Left ventricle myocardium superior (tissue), 1 donor: ENCODE measurements at places on chromosomes 16 and 17. TPM values are rescaled to one million over a fixed set of nuclear protein-coding genes. Genes with fewer than 3 reads are reported as not detected.

Gene C1QTNF1
- total RNA-seq: 247 TPM

Gene RAB40C
- 11.4 TPM for total RNA-seq

Gene KCNG4
- total RNA-seq: not detected

Gene ENGASE
- total RNA-seq: 32.8 TPM

Gene PYDC1
- total RNA-seq: not detected

Gene SMPD3
- total RNA-seq: 1.2 TPM

Gene NLRC3
- 1.1 TPM for total RNA-seq

Gene UTS2R
- 2.1 TPM for total RNA-seq

Gene ADAMTS18
- total RNA-seq: not detected

Gene SOCS7
- total RNA-seq: 15.2 TPM

GRCh38 chr16:19524356-19524615 is 544 bp downstream of the CCP110 start:
- DNase-seq: no peak

GRCh38 chr16:26134588-26134987 is 442.8 kb downstream of the HS3ST4 start:
- DNase-seq: no peak

DNA sequence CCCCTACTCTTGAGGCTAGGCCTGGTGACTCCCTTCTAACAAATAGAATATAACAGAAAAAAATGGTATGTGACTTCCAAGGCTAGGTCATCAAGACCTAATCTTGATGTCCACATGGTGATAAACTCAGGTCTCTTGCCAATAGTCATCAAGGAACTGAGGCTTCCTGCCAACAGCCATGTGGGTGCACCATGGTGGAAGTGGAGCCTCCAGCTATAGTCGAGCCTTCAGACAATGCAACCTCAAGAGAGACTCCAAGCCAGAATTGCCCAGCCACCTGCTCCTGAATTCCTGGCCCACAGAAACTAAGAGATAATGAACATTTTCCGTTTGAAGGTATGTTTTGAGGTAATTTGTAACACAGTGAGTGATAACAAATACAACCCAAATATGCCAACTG is 55.9 kb upstream of the SREBF1 start:
- no peak for DNase-seq

DNA sequence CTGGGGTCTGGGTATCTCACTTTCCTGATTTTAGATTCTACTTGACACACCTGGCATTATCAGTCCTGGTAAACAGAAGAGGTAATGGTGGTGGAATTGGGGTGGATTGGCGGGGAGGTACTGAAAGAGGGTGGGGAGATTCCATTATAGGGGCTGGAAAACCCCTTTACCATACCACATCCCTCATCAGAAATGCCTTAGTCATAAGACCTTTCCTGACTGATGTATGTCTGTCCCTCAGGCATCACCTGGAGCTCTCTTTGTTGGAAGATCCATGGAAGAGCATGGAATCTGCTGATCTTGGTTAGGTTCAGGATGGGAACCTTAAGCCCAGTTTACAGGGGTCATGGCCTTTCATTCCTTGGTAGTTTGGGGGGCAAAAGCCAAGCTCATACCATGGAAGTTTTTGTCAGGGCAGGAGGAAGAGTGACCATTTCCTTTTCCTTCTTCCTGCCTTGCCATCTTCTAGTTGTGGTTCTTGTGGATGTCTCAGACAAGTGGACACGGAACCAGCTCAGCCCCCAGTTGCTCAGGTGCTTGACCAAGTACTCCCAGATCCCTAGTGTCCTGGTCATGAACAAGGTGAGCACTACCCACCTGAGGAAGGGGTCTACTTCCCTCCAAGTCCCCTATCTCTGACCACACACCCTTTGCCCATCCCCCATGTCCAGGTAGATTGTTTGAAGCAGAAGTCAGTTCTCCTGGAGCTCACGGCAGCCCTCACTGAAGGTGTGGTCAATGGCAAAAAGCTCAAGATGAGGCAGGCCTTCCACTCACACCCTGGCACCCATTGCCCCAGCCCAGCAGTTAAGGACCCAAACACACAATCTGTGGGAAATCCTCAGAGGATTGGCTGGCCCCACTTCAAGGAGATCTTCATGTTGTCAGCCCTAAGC is 3.3 kb downstream of the ERAL1 start:
- DNase-seq: peak; percentile 9

GRCh38 chr16:27724482-27725235 is 174.7 kb downstream of the KATNIP start:
- DNase-seq: peak; percentile 52

DNA sequence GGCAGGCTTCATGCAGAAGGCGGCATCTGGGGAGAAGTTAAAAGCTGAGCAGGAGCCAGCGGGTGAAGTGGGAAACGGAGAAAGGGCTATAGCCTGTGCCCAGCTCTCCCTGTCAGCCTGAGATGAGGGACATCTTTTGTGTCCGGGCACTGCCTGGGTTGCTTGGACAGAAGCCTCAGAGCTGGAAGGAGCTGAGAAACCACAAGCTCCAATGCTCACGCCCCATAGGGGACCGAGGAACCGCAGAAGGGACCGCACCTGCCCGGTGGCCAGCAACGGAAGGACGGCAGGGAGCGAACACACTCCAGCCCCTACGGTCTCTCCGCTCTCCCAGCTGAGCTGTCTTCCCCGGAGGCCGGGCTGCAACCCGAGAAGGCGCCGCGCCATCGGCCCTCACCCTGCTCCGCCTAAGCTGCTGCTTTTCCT is 175.8 kb downstream of the NPIPB11 start:
- no peak for DNase-seq

DNA sequence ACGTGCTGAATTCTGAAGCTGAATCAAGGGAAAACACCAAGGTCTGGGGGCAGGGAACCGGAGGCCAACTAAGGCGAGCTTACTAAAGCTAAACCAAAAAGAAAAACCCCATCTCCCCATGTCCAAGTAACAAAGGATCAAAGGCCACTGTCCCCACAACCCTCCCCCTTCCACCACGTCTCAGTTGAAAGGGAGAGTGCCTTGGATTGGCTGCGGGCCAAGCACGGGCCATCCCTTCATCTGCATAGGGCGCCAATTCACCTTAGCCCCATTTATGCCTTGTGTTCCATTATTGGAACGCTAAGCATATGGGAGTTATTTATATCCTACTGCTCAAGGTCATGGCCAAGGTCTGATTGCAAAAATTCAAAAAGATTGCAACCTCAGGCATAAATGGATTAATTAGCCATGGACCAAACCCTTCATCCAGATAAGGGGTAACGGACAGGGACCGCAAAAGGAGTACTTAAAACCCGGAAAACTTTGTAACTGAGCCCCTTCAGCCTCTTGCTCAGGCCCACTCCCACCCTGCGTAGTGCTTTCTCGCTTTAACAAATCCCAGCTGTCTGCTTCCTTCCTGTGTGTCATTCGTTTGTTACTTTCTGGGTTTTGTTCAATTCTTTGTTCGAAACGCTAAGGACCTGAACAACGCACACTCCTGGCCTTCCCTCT is 740 bp upstream of the ATP6V0D1 start:
- DNase-seq: peak; percentile 74

GRCh38 chr17:42632949-42633444 is 23.5 kb downstream of the TUBG1 start:
- no peak for DNase-seq

DNA sequence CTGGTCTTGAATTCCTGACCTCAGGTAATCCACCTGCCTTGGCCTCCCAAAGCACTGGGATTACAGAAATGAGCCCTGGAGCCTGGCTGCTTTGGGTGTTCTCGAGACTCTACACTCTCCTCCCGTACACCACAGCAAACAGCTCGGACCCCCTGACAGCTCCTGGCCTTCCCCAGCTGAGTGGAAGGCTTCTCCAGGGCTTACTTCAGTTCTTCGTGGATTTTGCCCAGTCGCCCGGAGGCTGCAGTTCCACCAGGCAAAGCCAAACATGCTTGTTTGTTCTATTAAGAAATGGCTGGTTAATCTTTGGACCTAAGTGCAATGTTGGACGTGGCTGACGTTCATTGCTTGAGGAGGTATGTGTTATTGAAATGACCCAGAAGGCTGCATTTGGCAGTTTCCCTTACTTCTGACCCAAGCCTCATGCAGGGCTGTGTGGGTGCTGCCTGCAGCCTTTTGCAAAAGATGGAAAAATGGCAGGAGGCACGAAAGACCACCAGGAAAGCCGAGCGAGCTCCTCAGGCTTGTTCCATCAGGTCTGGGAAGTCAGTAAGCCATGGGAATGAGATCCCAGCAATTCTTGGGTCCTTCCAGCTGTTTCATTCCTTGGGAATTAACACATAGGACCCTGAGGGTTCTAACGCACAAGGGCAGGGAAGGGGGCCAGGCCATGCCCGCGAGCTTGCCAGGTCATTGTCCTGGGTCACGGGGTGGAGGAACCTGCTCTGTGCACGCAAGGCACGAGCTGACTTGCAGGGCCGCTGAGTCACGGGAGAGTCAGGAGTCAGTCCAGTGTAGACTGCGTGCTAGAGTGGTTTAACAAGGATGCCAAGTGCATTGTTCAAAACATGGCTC is 23.9 kb upstream of the KLHDC4 start:
- no peak for DNase-seq

- DNase-seq: peak; percentile 68
Measured at GRCh38 chr16:63617047-63617989, 1504.5 kb downstream of the CDH11 start.

- DNase-seq: no peak
Measured at GRCh38 chr17:74748279-74748528, 224 bp upstream of the NHERF1 start.

- no peak for DNase-seq
Measured at GRCh38 chr17:67121316-67121891, 77.0 kb downstream of the CACNG1 start.

- no peak for DNase-seq
Measured at GRCh38 chr17:57806167-57806830, 43.5 kb downstream of the MRPS23 start.

DNA sequence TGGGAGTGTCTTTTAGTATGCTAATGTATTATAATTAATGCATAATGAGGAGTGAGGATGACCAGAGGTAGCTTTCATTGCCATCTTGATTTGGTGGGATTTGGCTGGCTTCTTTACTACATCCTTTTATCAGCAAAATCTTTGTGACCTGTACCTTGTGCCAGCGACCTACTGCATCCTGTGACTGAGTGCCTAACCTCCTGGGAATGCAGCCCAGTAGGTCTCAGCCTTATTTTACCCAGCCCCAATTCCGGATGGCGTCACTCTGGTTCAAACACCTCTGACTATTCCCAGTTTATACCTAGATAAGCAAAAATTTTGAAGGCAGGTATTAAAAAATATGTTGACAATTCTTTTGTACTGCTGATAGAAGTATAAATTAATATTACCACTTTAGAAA is 10.5 kb upstream of the BLMH start:
- no peak for DNase-seq

GRCh38 chr17:33137426-33137825 is 145.8 kb downstream of the SPACA3 start:
- no peak for DNase-seq

DNA sequence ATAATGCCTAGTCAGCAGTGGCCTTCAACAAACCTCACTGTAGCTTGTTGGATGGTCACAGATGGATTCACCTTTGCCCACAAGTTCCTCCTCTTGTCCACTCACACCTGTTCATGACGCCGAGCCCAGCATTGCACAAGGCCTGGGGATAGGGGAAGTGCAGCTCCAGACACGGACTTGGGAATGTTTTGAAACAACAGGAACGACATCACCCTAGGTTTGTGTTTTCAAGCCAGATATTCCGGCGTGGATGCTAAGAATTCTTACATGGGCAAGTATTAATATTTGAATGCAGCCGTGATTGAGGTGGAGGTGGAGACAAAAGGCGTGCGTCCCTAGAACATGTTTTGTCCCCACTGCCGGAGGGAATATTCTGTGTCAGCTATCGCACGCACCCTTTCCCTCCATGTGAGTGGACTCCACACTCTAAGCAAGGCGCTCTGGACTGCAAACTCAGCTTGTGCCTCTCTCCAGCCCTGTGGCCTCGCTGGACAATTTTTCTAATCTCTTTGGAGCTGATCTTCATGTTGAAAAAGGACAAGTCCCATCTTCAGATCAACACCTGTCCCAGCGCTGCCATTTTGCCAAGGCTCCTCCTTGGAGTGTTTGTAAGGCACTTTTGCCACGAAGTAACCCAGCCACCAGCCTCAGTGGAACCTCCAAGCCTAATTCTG is 2.0 kb upstream of the BANP start:
- no peak for DNase-seq

GRCh38 chr16:66639091-66639885 is 34.8 kb downstream of the CMTM3 start:
- DNase-seq: no peak

DNA sequence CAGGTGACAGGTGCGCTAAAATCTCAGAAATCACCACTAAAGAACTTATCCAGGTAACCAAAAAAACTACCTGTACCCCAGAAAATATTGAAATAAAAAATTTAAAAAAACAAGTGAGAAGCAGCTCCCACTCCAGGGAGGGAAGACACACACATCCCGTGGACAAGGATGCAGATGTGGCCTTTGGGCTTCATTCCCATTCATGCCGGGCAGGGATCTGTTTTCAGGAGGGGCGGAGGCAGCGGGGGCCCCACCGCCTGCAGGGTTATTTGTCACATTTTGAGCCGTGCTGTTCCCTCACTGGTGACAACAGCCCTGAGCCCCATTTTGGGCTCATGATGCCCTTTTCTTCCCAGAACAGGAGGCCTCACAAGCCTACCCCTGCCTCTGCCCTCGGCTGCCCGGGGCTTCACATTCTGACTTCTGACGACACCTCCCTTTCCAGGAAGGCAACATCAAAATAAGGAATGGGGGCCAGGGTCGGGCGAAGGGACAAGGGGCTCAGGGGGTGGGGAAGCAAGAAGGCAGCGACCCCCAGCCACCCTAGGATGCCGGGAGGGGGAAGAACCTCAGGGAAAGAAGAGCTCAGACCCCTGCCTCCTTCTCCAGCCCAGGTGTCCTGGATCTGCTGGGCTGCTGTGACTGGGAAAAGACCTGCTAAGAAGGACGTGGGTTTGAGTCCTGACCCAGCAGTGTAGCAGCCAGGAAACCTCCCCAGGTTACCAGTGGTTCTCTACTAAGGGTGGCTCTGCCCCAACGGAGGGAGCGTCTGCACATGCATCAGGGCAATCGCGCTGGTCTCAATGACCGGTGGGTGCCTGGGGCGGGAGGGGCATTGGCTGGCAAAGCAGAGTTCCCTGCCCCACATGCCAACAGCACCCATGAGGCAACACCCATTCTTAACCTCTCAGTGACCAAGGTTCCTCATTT is 2.3 kb upstream of the CD79B start:
- no peak for DNase-seq

GRCh38 chr16:56370875-56371659 is 54.3 kb downstream of the AMFR start:
- no peak for DNase-seq

DNA sequence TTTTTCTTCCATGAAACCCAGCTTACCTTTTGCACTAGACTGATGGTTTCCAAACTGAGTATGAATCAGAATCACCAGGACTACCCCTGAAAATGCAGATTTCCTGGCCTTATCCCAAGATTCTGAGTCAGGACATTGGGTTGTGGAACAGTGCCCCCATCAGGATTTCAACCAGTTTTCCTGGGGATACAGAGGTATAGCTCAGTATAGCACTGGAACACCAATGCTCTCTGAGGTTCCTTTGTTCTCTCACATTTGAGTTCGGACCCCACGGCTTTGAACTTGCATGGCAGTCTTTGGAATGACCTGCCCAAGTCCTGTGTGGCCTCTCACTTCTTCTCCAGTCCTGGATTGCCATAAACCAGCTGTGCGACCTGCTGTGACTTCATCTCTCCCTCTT is 12.8 kb upstream of the CCL8 start:
- no peak for DNase-seq
